Activated T-cell treated with anti-CD3 and anti-CD28 coated beads, Interleukin-2, amount 50 U/mL, for 72 hours (primary cell): ENCODE measurements at places on chromosomes 12 and 14. TPM values are rescaled to one million over a fixed set of nuclear protein-coding genes. Genes with fewer than 3 reads are reported as not detected.

The NXPH4 gene
- total RNA-seq, result 2.3 TPM

The KRT86 gene
- 0.82 TPM for total RNA-seq

- DNase-seq, result no peak
These were observed 92.4 kb downstream of the SPTSSA start for GRCh38 chr14:34369648-34370030.

GRCh38 chr14:54487771-54488170, 1.0 kb downstream of the GMFB start:
- DNase-seq, result no peak

DNA sequence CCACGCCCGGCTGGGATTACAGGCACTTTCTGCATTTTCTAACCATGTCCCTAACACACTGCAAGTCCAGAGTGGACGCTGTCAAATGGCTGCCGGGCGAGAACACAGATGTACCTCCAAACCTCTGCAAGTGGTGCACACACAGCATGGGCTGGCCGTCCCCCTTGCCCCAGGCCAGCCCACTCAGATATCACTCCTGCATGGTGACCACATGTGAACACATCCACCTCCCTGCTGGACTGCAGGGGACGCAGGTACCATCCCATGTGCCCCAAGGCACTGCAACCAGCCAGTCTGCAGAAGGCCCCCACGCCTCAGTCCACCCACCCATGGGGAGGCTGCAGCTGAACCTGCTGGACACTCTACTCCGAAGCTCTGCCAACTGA, 14.0 kb downstream of the BRF1 start:
- DNase-seq, result no peak

GRCh38 chr12:80847575-80847974, 90.2 kb downstream of the LIN7A start:
- DNase-seq, result no peak

- no peak for DNase-seq
These were observed 4.6 kb upstream of the ANKRD9 start for GRCh38 chr14:102513899-102514772.
